ENCODE measurements at places on chromosomes 5 and 9. TPM values are rescaled to one million over a fixed set of nuclear protein-coding genes. Genes with fewer than 3 reads are reported as not detected.

TRAF1 gene
- 3.4 TPM for total RNA-seq

IL13 gene
- total RNA-seq = not detected

PHYKPL gene
- total RNA-seq = 6.5 TPM

DNA sequence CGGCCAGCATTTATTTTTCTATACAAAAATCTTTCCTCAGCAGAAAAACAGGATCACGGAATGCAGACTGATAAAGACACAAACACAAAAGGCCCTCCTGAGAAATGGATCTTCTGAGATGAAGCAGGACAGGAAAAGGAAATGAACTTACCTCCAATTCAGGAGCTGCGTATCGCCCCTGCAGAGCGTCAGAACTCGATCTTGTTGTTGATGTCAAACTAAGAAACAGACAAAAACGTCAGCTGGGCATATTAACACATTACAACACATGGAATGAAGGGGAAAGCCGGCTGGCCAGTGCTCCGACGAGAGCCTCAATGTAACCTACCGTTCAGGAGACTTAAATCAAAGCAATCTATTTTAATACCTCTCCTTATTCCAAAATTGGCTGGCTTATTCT is 105.1 kb downstream of the SERINC5 start:
- DNase-seq = no peak

- DNase-seq = peak; percentile 26
Observed at GRCh38 chr9:34179213-34180136, 632 bp downstream of the UBAP1 start.

GRCh38 chr5:69334793-69335268 is 2.2 kb upstream of the CCDC125 start:
- peak; percentile 75 for DNase-seq

DNA sequence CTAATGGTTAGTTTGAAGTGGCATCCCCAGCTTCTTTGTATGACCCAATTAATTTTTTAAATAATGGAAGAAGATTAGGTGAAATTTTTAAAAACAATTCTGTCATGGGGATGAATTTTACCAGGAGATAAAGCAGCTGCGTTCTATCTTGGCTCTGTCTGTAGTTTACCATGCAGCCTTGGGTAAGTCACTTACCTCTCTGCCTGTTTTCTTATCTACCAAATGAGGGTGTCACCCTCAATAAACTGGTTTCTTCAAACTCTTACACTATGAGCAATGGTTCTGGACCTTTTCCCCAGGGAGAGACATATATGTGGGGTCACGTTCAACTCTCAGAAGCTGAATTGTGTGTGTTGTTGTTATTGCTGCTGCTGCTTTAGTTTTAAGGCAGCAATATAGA is 71.7 kb downstream of the TEX10 start:
- DNase-seq = no peak

Data from RPMI7951 (cell line).